ENCODE measurements at places on chromosomes 4 and X.

- no peak for DNase-seq
These were observed 225.2 kb upstream of the DKK2 start for GRCh38 chr4:107261241-107261874.

- DNase-seq = no peak
These were observed 1560.4 kb upstream of the TENM3 start for GRCh38 chr4:180682776-180683175.

- DNase-seq = no peak
These were observed 19.0 kb upstream of the SUPT20HL2 start for GRCh38 chrX:24332878-24333277.

- DNase-seq = no peak
These were observed 1.1 kb downstream of the HSPA4L start for GRCh38 chr4:127783026-127783769.

GRCh38 chr4:185235119-185235842, 25.9 kb downstream of the SNX25 start:
- DNase-seq = no peak

DNA sequence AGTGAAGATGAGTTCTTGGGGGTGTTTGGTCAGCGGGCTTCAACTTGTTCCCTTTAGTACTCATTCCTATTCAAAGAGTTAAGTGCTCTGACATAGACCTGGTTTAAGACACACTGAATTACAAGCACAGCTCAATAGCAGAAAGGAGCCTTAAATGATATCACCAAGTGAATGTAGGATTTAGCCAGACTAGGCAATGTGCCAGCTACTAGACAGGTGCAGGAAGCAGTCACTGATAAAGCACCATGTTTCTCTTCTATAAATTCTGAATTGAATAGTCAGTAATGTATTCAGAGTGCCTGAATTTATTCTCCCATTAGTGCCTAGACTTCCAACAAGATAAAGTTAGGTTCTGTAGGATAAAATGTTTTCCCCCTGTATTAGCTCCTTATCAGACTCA, 63.6 kb downstream of the ASB9 start:
- no peak for DNase-seq

GRCh38 chr4:102824398-102824797, 3.0 kb downstream of the UBE2D3 start:
- DNase-seq = no peak

DNA sequence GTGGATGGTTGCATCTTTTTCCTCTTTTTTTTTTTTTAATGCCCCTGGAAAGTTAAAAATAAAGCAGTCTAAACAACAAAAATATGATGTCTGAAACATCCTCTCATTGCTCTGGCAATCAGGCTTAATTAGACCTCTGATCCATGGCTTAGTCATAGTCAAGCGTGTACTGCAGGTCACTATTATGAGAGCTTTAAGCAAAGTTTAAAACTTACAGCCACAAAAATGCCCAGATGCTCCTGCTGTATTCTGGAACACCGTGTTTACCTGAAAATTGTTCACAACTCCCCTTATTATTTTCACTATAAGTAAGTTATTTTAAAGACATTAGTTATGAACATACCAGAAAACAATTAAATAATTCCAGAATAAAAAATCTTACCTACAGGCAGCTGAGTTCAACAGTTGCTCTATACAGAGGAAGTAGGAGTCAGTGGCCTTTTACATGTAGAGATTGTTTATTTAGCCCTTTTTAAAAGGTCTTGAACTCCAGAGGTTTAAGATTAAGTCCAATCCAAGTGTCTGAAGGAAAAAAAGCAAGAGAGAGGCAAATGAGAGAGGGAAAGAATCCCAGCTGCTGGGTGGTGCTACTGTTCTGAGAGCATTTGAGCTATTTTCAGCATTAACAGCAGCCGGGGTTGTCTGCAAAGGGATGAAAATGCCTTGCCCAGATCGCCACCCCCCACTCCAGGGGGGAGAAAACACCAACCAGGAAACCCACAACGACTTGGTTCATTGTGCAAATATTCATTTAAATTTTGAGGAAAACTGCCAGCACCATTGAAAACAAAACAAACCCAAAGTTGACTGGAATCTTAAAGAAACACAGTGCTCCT, 36.9 kb downstream of the SORBS2 start:
- no peak for DNase-seq

- DNase-seq = no peak
These were observed 23.0 kb downstream of the GAB1 start for GRCh38 chr4:143359644-143360193.

DNA sequence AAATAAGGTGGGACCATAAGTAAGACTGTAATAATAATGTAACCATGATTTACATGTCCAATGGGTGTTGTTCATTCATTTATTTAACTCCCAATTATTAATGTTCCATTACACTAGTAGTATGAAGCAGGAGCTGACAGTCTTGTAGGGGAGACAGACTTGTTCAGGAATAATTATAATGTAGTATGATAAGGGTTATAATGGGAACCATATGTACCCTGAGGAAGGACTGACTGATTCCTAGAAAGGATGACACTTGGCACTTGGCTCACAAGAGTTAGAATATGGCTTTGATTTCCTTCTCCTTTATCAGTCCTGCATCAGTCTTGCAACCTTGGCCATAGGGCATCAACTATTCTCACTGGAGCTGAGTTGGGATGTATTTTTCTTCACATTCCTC, 24.2 kb downstream of the PCDH7 start:
- no peak for DNase-seq

DNA sequence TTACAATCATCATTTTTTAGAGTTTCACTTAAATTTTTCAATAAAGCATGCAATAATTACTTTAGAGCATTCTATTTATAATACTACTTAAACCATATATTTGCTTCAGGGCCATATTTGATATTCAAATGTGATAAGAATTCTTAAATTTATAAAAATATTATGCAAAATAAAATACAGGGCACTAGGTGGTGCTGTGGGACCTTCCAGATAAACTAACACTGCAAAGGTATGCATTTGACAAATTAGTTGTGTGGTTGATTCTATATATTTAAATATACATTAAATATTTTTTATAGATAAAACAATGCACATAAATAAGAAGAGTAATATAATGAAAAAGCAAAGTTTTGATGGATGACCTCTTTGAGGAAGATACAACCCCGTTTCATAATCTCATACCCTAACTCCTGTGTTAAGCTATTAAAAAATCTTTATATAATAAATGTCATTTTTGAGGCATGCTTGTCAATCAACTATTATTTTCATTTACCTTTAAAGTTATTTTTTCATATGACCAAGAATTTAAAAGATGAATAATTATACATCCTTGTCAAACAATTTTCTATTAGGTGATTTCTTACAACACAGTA, 128.4 kb downstream of the REELD1 start:
- DNase-seq = peak; percentile 72

- no peak for DNase-seq
These were observed 337.6 kb downstream of the STIM2 start for GRCh38 chr4:27198246-27198645.

DNA sequence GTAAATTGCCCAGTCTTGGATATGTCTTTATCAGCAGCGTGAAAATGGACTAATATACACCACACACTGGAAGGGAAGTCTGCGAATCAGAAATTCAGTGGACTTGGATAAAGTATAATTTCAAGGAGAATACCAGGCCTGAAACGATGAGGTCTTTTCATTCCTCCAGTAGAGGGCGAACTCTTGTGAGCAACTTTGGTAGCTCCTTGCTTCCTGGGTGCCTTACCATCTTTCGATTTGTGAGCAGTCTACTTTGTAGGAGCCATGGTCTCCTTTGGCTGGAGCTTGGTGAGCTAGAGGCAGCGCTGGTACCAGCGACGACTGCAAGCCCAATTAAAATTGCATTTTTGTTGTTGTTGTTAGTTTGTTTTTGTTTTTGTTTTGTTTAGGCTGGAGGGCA, 791.9 kb downstream of the FAT4 start:
- DNase-seq = no peak

- DNase-seq = no peak
These were observed 62.0 kb downstream of the CCSER1 start for GRCh38 chr4:90189178-90189577.

GRCh38 chr4:22476011-22476410, 39.9 kb downstream of the ADGRA3 start:
- no peak for DNase-seq

- DNase-seq = no peak
These were observed 65.8 kb downstream of the PDLIM5 start for GRCh38 chr4:94517492-94517891.

DNA sequence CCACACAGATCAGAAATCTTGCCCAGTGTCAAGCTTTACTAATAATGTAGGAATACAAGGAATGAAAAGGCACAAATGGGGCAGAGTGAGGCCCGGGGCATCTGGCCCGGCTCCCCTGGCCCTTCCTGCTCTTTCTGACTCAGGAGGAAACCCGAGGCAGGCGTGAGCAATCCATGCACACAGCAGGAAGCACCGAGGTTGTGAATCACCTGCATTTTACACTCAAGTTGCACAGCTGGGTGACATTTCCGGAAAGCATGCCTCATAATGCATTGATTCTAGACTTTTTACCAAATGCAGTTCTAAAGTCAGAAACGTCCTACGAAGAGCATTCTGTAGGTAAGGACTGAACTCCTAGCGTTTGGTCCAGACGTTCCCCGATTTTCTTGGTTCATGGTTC, 38.9 kb downstream of the PRIMPOL start:
- DNase-seq = no peak

DNA sequence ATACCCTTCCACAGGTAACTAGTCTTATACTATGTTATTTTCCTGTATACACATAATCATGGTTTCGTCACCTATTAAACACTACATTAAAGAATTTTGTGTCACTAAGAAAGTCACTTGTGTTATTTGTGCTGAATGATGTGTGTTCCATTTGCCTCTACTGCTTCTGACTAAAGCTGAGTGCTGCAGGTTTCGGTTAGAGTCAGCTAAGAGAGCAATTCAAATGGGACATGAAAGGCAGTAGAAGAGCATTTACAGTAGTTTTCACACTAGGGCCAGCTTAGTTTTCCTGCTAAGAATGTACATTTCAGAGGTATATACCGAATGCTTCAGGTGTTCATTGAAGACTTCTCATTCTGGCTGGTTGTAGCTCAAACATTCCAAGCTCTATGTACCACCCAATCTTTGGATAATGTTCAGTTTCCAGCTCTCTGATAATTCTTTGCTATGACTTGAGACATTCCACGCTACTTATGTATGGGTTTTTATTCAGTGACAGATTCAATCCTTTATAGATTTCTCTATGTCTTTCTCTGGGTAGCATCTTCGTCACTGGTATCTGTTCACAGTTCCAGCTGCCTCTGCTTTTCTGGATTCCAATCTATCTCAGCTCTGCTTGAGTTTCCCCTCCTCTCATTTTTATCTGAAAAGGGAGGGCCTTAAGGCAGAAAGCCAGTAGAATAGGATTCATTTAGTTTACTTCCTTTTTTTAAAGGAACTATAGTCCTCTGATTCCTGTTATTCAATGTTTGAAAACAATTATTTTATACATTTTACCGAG, 164.4 kb downstream of the CXXC4 start:
- no peak for DNase-seq

DNA sequence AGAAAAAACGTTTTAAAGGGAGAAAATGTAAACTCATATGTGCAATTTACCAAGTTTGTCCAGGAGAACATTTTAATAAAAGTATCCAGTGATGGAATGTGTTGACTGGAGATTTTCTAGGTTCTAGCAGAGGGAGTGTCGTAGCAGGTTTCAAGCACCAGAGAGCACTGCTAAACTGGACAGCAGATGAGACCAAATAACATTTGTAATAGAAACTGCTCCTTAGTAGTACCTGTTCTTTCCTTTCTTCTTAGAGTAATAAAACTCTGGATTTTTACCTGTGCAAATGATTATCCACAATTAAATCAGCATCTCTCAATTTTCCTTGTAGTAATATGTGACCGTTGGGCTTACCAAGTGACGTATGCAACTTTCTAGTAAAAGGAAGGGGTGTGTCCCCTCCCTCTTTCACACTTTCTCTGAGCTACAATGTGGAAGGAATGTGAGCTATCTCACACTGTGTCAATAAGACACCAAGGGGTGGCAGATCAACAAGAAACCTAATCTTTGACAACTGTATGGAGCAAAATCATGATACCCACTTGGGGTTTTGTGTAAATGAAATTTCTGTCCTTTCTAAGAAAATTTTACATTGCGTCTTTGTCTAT, 9.5 kb downstream of the HPGDS start:
- no peak for DNase-seq

GRCh38 chrX:121455890-121456289, 408.5 kb downstream of the GLUD2 start:
- no peak for DNase-seq

DNA sequence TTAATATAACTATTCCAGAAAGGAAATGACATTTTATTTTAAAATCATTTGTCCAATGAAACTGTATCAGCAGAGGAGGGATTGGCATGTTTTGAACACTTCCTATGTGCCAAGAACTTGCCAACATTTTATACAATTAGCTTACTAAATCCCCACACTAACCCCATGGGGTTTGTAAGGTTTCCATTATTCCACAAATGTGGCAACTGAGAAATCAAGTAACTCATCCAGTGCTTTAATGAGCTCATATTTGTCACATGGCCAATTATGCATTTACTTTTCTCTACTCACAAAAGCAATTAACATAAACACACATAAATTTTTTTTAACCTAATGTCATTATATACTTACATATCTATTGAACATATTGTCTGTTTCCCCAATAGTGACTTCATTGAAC, 37.3 kb downstream of the MANBA start:
- DNase-seq = no peak

DNA sequence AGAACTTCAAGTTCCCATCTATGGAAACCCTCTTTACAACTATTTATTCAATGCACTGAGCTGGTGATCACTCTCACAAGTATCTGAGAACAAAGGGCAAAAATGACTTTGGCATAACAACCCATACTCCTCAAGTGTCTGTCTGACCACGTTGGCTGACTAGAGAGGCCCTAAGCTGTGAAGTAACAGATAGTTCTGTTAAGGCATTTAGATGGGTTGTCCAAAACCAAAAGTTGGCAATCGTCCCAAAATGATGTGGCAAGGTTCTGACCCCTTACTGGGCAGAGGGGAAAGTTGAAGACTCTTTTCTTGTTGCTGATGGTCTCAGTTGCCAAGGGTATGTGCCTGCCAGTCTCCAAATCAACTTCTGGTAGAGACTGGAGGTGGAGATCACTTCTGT, 524.8 kb downstream of the PPARGC1A start:
- no peak for DNase-seq

- no peak for DNase-seq
These were observed 51.9 kb upstream of the SLC6A14 start for GRCh38 chrX:116384406-116384954.

- DNase-seq = no peak
These were observed 271.5 kb downstream of the LDB2 start for GRCh38 chr4:16626945-16627344.

Measured in activated CD4-positive, alpha-beta T cell treated with anti-CD3 and anti-CD28 coated beads, Interleukin-2, amount 10 ng/mL, durations not matched to agents 24 days and 14 days (primary cell).